ENCODE measurements at places on chromosomes 4 and X.

GRCh38 chr4:183175631-183176232, 76.7 kb downstream of the WWC2 start:
- DNase-seq, result no peak

- no peak for DNase-seq
These were observed 176.3 kb upstream of the GK2 start for GRCh38 chr4:79584352-79584751.

- DNase-seq, result no peak
These were observed 40.1 kb upstream of the PDK3 start for GRCh38 chrX:24424948-24425347.

- peak; percentile 79 for DNase-seq
These were observed 48.0 kb downstream of the SLC25A5 start for GRCh38 chrX:119516157-119516702.

- no peak for DNase-seq
These were observed 380.8 kb downstream of the SPRY1 start for GRCh38 chr4:123777373-123777772.

Measured in GM23338 (cell line).